ENCODE measurements at places on chromosomes 2 and 18.
A peak's percentile ranks its signal among the peaks of the same experiment; 100 is the strongest.

DNA sequence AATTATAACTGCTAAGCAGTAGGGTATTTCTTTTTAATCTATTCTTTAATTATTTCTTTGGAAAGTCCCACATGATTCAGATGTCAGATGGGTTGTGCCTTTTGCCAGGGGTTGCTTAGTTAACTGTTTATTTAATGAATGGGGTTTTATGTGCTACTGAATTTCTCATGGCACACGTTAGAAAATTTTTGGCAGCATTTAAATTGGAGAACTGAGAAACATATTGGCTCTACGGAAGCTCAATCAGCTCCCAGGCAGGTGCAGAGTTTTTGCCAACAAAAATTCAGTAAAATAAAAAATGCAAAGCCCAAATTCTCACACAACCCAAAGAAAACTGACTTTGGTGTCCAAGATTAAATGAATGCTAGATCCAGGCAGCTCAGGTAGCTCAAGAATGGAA is 467.2 kb downstream of the NRXN1 start:
- no peaks in the 10 kb centered on the region for H3K27me3 ChIP-seq
- H3K36me3 ChIP-seq: no peaks in the 10 kb centered on the region
- no peak for DNase-seq
- H3K27ac ChIP-seq: no peak overlapping the region
- no peaks in the 10 kb centered on the region for H3K4me1 ChIP-seq
- no peak overlapping the region for H3K4me3 ChIP-seq

- no peak overlapping the region for H3K4me3 ChIP-seq
- H3K4me1 ChIP-seq: no peaks in the 10 kb centered on the region
- no peaks in the 10 kb centered on the region for H3K27me3 ChIP-seq
- H3K36me3 ChIP-seq: peaks cover 22% of the 10 kb centered on the region
- DNase-seq: no peak
Measured at GRCh38 chr18:36025025-36025424, 42.3 kb downstream of the RPRD1A start.

DNA sequence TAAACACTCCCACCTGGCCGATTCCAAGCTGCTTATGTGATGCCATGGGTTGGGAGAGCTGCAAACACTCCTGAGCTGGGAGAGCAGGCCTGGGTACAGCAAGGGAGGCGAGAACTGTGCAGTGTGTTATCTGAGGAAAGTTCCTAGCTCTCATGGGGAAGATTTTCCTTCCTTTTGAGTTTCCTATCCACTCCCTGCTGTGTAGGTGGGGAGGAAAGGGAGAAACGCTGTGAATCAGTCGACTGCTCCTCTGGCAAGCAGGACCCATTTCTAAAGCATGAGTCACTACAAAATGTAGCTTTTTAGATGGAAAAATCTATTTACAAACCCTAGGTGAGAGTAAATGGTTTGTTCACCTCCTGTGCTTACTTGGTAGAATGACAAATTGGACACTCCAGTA is 80.4 kb downstream of the SH3RF3 start:
- no peaks in the 10 kb centered on the region for H3K27me3 ChIP-seq
- no peaks in the 10 kb centered on the region for H3K36me3 ChIP-seq
- no peak for DNase-seq
- no peak overlapping the region for H3K4me3 ChIP-seq
- peaks cover 15% of the 10 kb centered on the region for H3K4me1 ChIP-seq

- no peak for DNase-seq
- no peak overlapping the region for H3K27ac ChIP-seq
- no peaks in the 10 kb centered on the region for H3K4me1 ChIP-seq
Measured at GRCh38 chr2:362924-363323, 75.0 kb upstream of the ALKAL2 start.

- H3K27me3 ChIP-seq: no peaks in the 10 kb centered on the region
- H3K4me1 ChIP-seq: peaks cover 7% of the 10 kb centered on the region
- no peak overlapping the region for H3K4me3 ChIP-seq
- no peaks in the 10 kb centered on the region for H3K36me3 ChIP-seq
- no peak overlapping the region for H3K27ac ChIP-seq
- no peak for DNase-seq
Measured at GRCh38 chr2:54310311-54310710, 54.3 kb upstream of the TSPYL6 start.

DNA sequence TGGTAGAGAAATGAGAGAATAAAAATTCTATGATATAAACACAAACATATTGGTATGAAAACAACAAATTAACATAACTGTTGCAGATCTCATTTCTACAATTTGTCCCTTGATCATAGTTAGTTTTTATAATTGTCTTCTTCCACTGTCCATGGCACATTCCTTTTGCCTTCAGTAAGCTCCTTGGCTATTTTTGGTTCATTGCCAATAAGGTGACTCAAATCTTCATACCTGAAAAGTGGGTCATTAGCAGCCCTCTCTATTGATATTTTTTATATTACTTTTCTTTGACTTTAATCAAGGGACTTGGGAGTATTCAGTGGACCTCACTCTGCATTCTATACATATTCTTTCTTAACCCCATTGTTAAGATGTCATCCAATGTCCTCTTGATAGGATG is 552.9 kb downstream of the TDRD15 start:
- no peak for DNase-seq
- H3K4me1 ChIP-seq: no peaks in the 10 kb centered on the region
- H3K4me3 ChIP-seq: no peak overlapping the region
- no peaks in the 10 kb centered on the region for H3K36me3 ChIP-seq
- H3K27me3 ChIP-seq: no peaks in the 10 kb centered on the region
- H3K27ac ChIP-seq: no peak overlapping the region

GRCh38 chr2:96138179-96139145 is at the start of gene ASTL:
Gene ASTL, minus strand, starts transcription at chr2:96138502. Its CDS starts 66 bp downstream, at chr2:96138436.
- H3K4me3 ChIP-seq: 0 out of 2 replicates have a peak within 1 kb of the TSS, but pooled peaks have one; percentile 7
- no peaks in the 10 kb centered on the region for H3K27me3 ChIP-seq
- peaks cover 4% of the 10 kb centered on the region for H3K36me3 ChIP-seq
- peak within 1 kb of the TSS; percentile 18 for H3K27ac ChIP-seq
- peaks cover 4% of the 10 kb centered on the region for H3K4me1 ChIP-seq

DNA sequence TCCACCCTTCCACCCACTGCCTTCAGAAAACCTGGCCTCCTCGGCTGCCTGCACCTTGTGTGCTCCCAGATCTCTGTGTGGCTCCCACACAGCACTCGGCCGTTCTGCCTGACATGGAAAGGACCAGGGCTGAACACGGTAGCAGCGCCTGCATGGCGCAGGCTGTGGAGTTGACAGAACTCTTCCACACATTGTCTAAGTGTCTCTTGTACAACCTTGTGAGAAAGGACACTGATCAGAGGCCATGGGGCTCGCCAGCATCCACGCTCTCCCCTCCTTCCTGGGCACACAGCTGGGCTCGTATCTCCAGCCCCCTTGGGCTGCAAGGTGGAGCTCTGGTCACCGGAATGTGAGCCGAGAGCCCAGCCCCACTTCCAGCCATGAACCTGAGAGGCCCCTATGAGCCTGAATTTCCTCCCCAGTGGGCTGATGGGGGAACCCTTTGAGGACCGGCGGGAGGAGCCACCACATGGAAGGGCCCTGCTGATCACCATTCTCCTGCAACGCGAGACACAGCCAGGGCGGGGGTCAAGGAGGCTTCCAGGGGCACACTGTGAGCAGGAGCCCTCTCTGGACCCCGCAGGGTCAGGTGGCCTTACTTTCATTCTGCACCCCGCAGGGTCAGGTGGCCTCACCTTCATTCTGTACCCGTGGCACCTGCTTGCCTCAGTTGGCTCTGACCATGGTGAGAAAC is 314.2 kb upstream of the MYT1L start:
- H3K4me1 ChIP-seq: no peaks in the 10 kb centered on the region
- no peak overlapping the region for H3K27ac ChIP-seq
- H3K27me3 ChIP-seq: no peaks in the 10 kb centered on the region
- H3K36me3 ChIP-seq: no peaks in the 10 kb centered on the region
- H3K4me3 ChIP-seq: no peak overlapping the region
- no peak for DNase-seq

GRCh38 chr2:188623995-188624643 is 332.4 kb downstream of the GULP1 start:
- no peaks in the 10 kb centered on the region for H3K27me3 ChIP-seq
- no peak overlapping the region for H3K4me3 ChIP-seq
- no peaks in the 10 kb centered on the region for H3K36me3 ChIP-seq
- no peaks in the 10 kb centered on the region for H3K4me1 ChIP-seq
- no peak for DNase-seq

GRCh38 chr2:167069855-167070254 is 181.6 kb downstream of the XIRP2 start:
- DNase-seq: no peak
- H3K4me1 ChIP-seq: no peaks in the 10 kb centered on the region
- H3K27ac ChIP-seq: no peak overlapping the region
- H3K36me3 ChIP-seq: no peaks in the 10 kb centered on the region
- H3K4me3 ChIP-seq: no peak overlapping the region
- H3K27me3 ChIP-seq: no peaks in the 10 kb centered on the region

DNA sequence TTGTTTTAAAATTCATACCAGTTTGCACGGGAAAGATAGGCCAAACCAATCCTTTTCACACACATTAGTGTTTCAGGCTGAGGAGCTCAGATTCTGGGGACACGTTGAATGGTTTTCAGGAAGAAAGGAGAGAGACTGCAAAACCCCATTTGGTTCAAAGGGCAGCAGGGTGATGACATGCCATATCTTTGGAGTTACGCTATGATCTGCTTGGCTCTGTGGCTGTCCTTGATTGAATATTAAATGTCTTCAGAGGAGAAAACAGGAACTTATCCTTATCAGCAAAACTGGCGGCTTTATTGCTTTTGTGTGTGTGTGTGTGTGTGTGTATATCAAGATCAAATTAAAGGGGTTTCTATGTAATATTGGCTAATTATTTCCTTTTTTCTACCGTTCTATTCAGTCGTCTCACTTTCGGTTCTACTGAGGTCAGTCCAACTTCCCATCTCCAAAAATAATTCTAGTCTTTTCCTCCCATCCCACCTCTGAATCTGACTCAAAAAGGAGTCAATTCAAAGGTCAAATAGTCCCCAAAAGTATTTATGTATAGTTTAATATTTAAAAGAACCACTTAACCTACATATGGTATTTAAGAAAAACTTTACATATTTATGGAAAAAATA is 292.9 kb upstream of the CCDC68 start:
- no peaks in the 10 kb centered on the region for H3K36me3 ChIP-seq
- no peaks in the 10 kb centered on the region for H3K4me1 ChIP-seq
- DNase-seq: no peak
- peaks cover 10% of the 10 kb centered on the region for H3K27me3 ChIP-seq

GRCh38 chr2:88006912-88007439 is 9.4 kb downstream of the RNU2-63P start:
- no peak overlapping the region for H3K27ac ChIP-seq
- H3K4me3 ChIP-seq: no peak overlapping the region
- no peaks in the 10 kb centered on the region for H3K27me3 ChIP-seq
- no peaks in the 10 kb centered on the region for H3K36me3 ChIP-seq

DNA sequence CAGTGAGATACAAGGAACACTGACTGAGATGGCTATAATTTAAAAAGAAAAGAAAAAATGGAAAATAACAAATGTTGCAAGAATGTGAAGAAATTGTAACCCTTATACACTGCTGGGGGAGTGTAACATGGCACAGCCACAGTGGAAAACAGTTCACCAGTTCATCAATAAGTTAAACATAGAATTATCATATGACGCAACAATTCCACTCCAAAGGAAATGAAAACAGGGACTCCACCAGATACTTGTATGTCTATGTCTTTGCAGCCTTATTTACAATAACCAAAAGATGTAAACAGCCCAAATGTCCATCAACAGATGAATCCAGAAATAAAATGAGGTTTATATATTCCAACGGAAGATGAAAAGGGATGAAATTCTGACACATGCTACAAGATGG is 30.8 kb downstream of the DDX18 start:
- H3K27me3 ChIP-seq: 0 out of 2 replicates have a peak, but pooled peaks cover 3% of the 10 kb centered on the region
- DNase-seq: no peak
- no peak overlapping the region for H3K27ac ChIP-seq
- no peaks in the 10 kb centered on the region for H3K4me1 ChIP-seq
- no peaks in the 10 kb centered on the region for H3K36me3 ChIP-seq

DNA sequence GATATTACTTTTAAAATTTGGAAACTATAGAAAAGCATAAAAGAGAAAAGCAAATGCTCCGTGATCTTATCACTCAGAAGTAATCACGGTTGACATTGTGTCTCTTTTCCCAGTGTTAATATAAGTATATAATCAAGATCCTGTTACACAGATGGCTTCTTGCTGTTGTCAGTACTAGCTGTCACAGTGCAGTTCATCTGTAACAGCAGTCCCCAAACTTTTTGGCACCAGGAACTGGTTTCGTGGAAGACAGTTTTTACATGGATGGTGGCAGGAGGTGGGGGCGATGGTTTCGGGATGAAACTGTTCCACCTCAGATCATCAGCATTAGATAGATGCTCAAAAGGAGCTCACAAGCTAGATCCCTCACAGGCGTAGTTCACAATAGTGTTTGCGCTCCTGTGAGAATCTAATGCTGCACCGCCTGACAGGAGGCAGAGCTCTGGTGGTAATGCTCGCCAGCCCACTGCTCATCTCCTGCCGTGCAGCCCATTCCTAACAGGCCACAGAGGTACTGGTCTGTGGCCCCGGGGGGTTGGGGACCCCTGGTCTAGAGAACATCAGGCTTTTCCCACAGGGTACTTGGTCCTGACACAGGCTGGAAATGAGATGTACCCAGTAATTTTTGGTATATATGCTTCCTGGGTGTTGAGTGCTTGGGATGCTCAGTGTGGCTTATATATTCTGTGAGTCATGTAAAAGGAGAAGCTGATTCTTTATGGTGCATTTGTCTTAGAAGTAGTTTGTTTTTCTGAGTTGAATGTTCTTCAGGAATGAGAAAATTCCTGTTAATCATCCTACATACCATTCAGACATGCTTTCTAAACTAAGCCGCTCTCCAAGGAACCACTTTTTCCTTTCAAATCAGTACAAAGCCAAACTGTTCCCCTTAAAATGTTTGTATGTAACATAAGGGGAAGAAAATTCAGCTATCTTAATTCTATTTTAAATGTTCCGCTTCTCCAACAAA is 121.8 kb downstream of the NCK2 start:
- no peaks in the 10 kb centered on the region for H3K27me3 ChIP-seq
- H3K36me3 ChIP-seq: no peaks in the 10 kb centered on the region
- DNase-seq: no peak
- H3K27ac ChIP-seq: no peak overlapping the region
- no peaks in the 10 kb centered on the region for H3K4me1 ChIP-seq

DNA sequence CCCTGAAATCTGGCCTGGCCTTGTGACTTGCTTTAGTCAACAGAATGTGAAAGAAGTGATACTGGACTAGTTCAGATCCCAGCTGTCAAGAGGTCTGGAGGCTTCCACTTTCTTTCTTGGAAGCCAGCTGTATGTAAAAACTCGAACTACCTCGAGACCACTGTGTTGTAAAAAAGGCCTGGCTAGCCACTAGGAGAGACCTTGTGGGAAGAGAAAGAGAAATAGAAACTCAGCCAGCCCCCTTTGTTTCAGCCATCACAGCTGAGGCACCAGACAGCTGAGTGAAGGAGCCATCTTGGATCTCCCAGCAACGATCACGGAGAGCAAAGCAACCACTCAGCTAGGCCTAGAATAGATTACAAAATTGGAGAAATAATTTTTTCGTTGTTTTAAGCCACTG is 324.9 kb upstream of the TCF4 start:
- H3K4me3 ChIP-seq: no peak overlapping the region
- no peaks in the 10 kb centered on the region for H3K4me1 ChIP-seq
- no peaks in the 10 kb centered on the region for H3K27me3 ChIP-seq
- no peak overlapping the region for H3K27ac ChIP-seq
